ENCODE measurements at places on chromosomes 13 and 19. TPM values are rescaled to one million over a fixed set of nuclear protein-coding genes. Genes with fewer than 3 reads are reported as not detected.

- DNase-seq: no peak
Observed at GRCh38 chr19:35120492-35120891, 4.9 kb downstream of the FXYD3 start.

DNA sequence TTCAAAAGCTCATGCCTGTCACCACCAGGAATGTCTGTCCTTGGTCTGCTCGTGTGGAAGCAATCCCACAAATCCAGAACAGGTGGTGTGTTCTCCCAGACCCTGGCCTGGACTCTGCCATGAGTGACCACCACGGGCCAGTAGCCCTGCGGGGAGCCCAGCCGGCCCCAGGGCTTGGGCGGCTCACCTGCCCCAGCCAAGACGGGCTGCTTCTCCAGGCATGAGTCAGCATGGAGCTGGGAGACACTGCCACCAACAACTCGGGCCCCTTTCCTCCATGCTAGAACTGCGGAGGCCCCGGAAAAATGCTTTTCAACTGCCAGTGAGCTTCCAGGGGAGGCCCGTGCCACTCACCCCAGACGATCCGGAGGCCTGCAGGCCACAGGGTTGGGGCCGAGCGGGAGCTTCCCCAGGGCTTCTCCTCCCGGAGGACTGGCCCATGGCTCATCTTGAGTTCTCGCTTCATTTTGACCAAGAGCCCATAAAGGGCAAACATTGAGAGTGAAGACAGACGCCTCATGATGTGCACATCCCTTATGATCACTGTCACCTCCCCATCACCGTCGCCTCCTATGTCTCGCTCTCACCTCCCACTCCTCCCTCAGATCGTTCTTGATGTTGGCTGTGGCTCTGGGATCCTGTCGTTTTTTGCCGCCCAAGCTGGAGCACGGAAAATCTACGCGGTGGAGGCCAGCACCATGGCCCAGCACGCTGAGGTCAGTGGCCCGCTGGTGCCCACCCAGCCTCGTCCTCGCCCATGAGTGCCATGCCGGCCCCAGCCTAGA lies 16.7 kb downstream of the YIPF2 start:
- no peak for DNase-seq

- DNase-seq: no peak
Observed at GRCh38 chr19:2144190-2144589, 7.2 kb downstream of the AP3D1 start.

GRCh38 chr13:54592201-54592600 lies 1563.6 kb downstream of the OLFM4 start:
- DNase-seq: no peak

DNA sequence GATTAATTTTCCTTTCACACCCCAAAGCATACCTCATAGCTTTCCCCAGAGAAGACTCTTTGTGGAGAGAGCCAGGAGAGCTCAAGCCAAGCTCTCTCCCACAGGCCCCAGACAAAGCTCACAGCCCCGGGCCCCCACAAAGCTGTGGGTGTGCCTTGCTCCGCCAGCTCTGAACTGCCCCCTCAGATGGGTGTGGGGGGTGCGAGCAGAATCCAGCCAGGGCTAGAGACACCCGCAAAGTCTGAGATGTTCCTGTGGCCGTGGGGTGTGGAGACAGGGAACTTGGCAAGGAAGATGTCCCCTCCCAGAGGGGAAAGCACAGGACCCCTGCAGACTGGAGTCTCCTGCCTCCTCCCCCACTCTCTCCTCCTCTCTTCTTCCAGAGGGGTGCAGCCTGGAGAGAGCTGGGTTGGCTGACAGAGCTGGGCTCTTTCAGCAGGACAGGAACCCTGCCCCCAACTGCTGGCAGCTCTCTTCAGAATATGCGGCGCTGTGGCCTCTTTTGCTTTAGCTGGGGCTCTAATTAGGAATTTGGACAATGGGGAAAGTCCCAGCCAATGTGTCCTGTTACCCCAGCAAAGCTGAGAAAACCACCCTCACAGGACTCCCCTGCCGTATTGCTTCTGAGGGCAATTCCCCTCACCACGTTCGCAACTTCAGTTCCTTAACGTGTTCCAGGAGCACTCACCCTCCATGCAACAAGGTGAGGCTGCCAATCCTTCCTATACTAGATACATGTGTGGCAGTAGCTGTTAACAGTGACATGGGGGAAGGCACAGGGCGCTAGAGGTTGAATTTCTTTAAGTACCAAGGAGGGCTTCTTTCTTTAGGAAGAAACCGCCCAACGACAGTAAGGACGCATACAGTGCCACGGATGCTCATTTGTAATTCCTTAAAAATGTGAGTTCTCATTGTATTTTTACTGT lies 170.0 kb downstream of the COL4A1 start:
- no peak for DNase-seq

DNA sequence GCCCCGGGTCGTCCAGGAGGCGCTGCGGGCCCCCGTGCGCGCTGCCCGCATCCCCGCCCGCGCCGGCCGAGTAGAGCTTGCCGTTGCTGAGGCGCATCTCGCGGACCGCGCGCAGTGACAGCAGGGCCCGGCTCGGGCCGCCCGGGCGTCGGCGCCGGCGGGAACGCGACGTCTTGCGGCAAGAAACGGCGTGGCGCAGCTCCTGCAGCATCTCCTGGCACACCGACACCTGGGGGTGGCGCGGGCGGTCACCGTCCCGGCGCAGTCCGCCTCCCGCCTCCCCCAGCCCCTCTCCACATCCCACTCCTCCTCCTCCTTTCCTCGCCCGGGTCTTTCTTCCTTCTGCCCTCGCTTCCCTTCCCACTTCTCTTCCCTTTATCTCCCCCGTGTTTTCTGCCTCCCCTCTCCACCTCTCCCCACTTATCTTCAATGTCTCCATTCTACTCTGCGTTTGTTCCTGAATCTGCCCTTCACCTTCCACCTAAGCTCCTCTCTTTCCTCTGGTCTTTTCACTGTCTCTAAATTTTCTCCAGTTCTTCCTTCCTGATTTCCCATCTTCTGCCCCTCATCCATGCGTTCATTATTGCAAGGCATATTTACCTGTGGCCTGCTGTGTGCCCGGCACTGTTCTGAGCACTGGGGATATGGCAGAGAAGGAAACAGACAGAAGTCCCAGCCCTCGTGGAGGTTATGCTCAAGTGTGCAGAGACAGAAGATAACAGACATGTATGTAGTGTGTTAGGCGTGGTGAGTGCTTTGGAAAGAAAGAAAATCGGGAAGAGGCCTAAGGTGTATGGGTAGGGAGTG lies 5.2 kb upstream of the ATP1A3 start:
- DNase-seq: no peak

- DNase-seq: no peak
Observed at GRCh38 chr13:85148009-85148408, 651.2 kb downstream of the SLITRK6 start.

GRCh38 chr13:75647126-75647784 lies 11.1 kb downstream of the LMO7 start:
- no peak for DNase-seq

GRCh38 chr13:21894091-21894490 lies 223.2 kb downstream of the FGF9 start:
- DNase-seq: no peak

DNA sequence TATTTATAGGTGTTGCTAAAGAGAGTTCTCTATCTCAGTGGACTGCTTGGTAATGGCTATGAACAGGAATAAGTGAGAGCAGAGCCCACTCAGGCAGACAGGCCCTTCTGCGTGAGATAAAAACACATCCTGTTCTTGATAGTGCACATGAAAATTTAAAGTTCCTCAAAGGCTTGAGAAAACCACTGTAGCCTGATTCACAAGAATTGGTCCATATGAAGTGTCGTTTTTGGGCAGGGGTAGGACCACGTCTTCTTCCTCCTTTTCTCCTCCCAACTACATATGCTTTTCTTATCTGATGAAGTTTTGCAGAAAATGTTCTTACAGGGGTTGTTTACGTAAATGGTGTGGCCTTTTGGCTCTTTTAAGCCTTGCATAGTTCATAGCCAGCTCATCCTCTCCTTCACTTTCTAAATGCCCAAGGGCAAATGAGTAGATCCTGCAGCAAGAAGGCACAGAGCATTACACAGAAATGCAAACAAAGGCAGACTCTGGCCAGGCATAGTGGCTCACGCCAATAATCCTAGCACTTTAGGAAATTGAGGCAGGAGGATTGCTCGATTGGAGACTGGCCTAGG lies 53.8 kb downstream of the RNF6 start:
- DNase-seq: no peak

The NOVA2 gene
- 15.4 TPM for total RNA-seq

The CCDC194 gene
- 0.87 TPM for total RNA-seq

The ZNF729 gene
- not detected for total RNA-seq

Data from mesenteric fat pad (tissue), 1 donor.